ENCODE measurements at places on chromosomes 11 and 22.

DNA sequence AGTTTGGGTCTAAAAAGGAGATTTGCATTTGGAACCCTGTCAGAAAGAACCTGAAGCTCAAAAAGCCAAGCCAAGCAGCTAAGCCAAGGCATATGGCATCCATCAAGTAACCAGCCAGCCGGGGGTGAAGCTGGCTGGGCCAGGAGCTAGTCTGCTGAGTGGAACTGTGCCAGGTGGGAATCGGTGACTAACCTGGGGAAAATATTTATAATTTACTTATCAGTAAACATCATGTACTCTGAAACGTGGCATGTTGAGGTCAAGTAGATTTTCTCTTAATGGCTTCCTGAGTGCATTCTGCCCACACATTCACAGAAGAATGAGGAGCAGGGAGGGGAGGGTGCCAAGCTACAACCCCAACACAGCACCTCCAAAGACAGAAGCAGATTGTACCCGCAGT is 70.5 kb upstream of the SESN3 start:
- peak; percentile 68 for DNase-seq

DNA sequence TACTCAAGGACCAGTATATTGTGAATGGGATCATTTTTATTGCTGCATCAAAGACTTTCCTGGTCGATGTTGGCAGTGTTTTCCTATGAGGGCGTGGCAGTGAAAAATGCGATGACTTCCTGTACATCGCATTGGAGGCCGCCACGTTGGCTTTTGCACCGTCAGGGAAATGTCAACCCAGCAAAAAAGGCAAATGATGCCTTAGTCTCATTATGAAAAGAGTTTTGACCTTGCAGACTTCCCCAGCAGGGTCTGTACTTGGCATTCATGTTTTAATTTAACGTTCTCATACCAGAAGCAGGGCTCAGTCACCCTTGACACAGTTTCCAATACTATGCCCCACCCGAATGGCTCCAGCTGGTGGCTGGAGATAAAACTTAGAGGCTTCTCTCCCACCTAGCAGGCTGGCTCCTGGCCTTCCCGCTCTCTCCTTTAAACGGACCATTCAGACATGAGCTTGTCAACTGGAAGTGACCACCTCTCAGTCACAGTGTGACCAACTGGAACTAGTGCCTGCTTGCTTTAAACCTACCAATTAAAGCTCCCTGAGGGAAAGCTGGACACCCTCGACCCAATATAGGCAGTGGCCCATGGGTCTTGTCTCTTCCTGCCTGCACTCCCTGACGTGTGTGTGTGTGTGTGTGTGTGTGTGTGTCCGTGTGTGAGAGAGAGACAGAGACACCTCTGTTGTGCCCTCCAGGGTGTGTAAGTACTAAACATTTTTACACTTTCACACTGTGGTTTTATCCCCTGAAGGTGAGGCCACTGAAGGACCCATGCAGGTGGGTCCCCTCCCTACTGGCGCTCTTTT is 8.7 kb upstream of the GDPD5 start:
- DNase-seq, result no peak

DNA sequence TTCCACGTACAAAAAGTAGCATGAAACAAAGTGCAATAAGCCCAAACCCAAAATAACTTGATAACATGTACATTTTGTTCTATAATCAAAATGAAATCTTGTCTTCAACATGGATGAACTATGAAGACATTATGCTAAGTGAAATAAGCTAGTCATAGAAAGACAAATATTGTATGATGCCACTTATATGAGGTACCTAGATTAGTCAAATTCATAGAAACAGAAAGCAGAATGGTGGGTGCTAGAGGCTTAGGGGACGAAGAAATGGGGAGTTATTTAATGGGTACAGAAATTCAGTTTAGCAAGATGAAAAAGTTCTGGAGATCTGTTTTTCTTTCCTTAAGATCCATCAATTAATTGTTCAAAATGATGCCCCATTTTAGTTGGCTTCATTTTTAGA is 7.5 kb downstream of the PGM2L1 start:
- no peak for DNase-seq

GRCh38 chr11:12674571-12674935 is 332 bp downstream of the TEAD1 start:
- no peak for DNase-seq

GRCh38 chr11:8292351-8292750 is 28.7 kb upstream of the LMO1 start:
- no peak for DNase-seq

DNA sequence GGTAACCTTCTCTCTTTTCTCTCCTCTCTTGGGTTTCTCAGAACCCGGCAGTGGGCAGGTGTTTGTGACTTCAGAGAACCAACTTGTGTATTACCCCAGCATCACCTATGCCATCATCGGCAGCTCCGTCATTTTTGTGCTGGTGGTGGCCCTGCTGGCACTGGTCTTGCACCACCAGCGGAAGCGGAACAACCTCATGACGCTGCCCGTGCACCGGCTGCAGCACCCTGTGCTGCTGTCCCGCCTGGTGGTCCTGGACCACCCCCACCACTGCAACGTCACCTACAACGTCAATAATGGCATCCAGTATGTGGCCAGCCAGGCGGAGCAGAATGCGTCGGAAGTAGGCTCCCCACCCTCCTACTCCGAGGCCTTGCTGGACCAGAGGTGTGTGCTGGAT is 62.2 kb downstream of the COMMD9 start:
- DNase-seq, result no peak

DNA sequence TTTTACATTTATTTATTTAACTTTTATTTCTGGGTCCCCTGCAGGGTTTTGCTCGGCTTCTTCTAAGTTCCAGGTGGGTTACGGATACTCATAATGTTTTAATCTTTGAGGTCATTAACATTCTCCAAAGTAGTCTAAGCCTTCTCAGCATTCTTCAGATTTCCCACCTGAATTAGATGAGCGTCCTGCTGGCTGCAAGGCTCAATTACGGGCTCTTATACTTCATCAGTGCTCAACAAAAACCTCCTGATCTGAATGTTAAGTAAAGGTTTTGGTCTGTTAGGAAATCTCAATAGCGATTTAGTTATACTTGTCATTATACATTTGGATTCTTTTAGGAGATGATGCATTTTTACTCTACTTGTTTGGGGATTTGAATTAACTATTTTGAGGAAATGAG is 27.3 kb upstream of the NFRKB start:
- no peak for DNase-seq

DNA sequence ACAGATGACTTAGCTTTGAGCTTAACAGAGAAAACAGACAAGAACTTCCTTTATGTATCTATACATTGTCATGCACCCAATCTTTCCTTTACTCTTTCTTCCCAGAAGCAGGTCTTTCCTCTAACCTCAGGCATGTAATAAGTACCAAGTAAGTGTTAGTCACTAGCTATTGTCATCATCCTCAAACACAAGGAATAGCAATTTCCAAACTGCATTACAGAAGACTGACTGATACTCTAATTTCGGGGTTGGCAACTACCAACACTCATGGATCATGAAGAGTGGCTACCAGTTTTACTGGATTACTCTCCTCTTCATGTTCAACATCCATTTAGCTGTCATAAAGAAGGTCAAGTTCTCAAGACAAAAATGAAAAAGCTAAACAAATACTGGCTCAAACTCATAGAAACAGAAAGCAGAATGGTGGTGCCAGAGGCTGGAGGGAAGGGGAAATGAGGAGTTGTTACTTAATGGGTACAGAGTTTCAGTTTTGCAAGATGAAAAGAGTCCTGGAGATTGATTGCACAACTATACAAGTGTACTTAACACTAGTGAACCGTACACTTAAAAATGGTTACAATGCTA is 111.6 kb downstream of the SIK3 start:
- peak; percentile 85 for DNase-seq

DNA sequence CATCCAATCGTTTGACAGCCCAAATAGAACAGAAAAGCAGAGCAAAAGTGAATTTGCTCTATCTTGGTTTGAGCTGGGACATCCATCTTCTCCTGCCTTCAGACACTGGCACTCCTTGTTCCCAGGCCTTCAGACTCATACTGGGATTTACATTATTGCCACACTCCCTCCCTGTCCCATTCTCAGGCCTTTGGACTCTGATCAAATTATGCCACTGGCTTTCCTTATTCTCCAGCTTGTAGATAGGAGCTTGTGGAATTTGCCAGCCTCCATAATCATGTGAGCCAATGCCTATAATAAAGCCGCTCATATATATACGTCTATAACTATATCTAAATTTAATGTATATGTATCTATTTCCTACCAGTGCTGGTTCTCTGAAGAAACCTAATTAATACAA is 568.3 kb upstream of the KIRREL3 start:
- no peak for DNase-seq

- DNase-seq, result no peak
Measured at GRCh38 chr11:44008088-44008501, 39.7 kb upstream of the ACCSL start.

- peak; percentile 22 for DNase-seq
Measured at GRCh38 chr11:108672786-108673185, 7.9 kb downstream of the DDX10 start.

DNA sequence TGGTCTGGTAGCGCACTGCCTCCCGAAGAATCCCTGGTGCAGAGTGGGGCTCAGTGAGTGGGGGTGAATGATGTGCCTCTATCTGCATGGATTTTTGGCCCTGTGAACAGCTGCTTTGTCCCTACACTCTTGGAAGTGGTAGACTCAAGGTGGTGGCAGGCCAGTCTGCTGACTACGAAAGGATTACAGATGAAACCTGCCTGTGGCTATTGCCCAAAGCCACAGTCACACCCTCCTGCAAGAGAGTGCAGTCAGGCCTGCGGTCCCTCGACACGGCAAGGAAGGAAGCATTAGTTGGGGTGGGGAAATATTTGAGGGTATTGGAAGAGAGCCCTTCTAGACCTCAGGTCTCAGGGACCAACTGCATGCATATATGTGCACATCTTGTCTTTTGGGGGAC is 63.7 kb downstream of the DSCAML1 start:
- DNase-seq, result no peak

All from fibroblast of the aortic adventitia (primary cell).